Nasal cavity respiratory epithelium epithelial cell of viscerocranial mucosa (primary cell): ENCODE measurements at places on chromosomes 2 and 18. TPM values are rescaled to one million over a fixed set of nuclear protein-coding genes. Genes with fewer than 3 reads are reported as not detected.

Gene PARD3B
- total RNA-seq: 3.0 and 3.1 TPM in 2 replicates

Gene EGR4
- total RNA-seq: not detected in 2 replicates

Gene DAW1
- 0.07 TPM in 1 of 2 replicates, not detected in the other for total RNA-seq

Gene CCDC68
- 2.4 and 8.5 TPM in 2 replicates for total RNA-seq

Gene MAP3K19
- total RNA-seq: not detected in 2 replicates

Gene ZFAND2B
- total RNA-seq: 23.3 and 62.2 TPM in 2 replicates

Gene IL1R2
- 1.7 TPM in 1 of 2 replicates, not detected in the other for total RNA-seq

Gene AKAIN1
- not detected in 2 replicates for total RNA-seq

Gene VAMP8
- total RNA-seq: 38.3 and 42.2 TPM in 2 replicates

Gene MEP1B
- total RNA-seq: under 0.01 TPM in 1 of 2 replicates, not detected in the other

Gene FEV
- not detected in 2 replicates for total RNA-seq

Gene DSG1
- total RNA-seq: 0.07 and 4.4 TPM in 2 replicates

Gene SALL3
- not detected in 2 replicates for total RNA-seq

Gene SPIRE1
- total RNA-seq: 92.8 and 114 TPM in 2 replicates

Gene GKN1
- not detected in 2 replicates for total RNA-seq

Gene AGXT
- total RNA-seq: not detected in 2 replicates

Gene PXDN
- total RNA-seq: 51.6 and 109 TPM in 2 replicates

Gene PRKRA
- 61.2 and 63.9 TPM in 2 replicates for total RNA-seq

Gene CABYR
- total RNA-seq: 1.4 and 2.7 TPM in 2 replicates

Gene SLC5A7
- not detected in 2 replicates for total RNA-seq

Gene ALPG
- total RNA-seq: not detected in 2 replicates

Gene SLC8A1
- 4.4 and 7.2 TPM in 2 replicates for total RNA-seq

Gene TUBA3D
- not detected in 2 replicates for total RNA-seq

Gene SIX3
- 0.68 and 4.1 TPM in 2 replicates for total RNA-seq

Gene NABP1
- 77.6 and 90.2 TPM in 2 replicates for total RNA-seq

Gene WNT6
- total RNA-seq: not detected in 2 replicates

Gene PDE1A
- 0.21 and 0.34 TPM in 2 replicates for total RNA-seq

Gene NXPH2
- not detected in 2 replicates for total RNA-seq

Gene PROM2
- total RNA-seq: 14.0 and 101 TPM in 2 replicates

Gene DNER
- total RNA-seq: 0.57 and 1.0 TPM in 2 replicates

Gene CDH2
- 0.34 and 6.9 TPM in 2 replicates for total RNA-seq

Gene NOL4
- total RNA-seq: not detected in 2 replicates

Gene FHL2
- total RNA-seq: 60.8 and 130 TPM in 2 replicates

Gene ASXL3
- total RNA-seq: under 0.01 and 0.14 TPM in 2 replicates

Gene CLHC1
- total RNA-seq: 9.6 and 20.1 TPM in 2 replicates

Gene LIPG
- total RNA-seq: 23.2 and 29.5 TPM in 2 replicates

Gene SLC9A4
- 0.07 TPM in 1 of 2 replicates, not detected in the other for total RNA-seq

Gene ALPP
- total RNA-seq: under 0.01 TPM in 1 of 2 replicates, not detected in the other

Gene UCN
- total RNA-seq: 1.0 and 1.1 TPM in 2 replicates

Gene GLI2
- 0.07 TPM in 1 of 2 replicates, not detected in the other for total RNA-seq

Gene C1GALT1C1L
- under 0.01 and 0.14 TPM in 2 replicates for total RNA-seq

Gene RAB27B
- 31.8 and 45.6 TPM in 2 replicates for total RNA-seq

Gene CENPA
- under 0.01 and 0.07 TPM in 2 replicates for total RNA-seq

Gene OTX1
- 2.7 and 8.1 TPM in 2 replicates for total RNA-seq

Gene AAK1
- 43.7 and 56.5 TPM in 2 replicates for total RNA-seq

Gene ANKRD30B
- not detected in 2 replicates for total RNA-seq

Gene FAM110C
- total RNA-seq: 16.2 and 20.5 TPM in 2 replicates

Gene UGT1A4
- under 0.01 and 1.8 TPM in 2 replicates for total RNA-seq

Gene CCDC142
- 9.9 and 12.7 TPM in 2 replicates for total RNA-seq

Gene KCNE4
- total RNA-seq: 0.14 TPM in 1 of 2 replicates, not detected in the other

Gene ST8SIA3
- not detected in 2 replicates for total RNA-seq

Gene DUSP19
- 0.34 and 1.1 TPM in 2 replicates for total RNA-seq

Gene RAPGEF4
- 0.34 and 1.00 TPM in 2 replicates for total RNA-seq
